Left ventricle myocardium inferior (tissue), 1 donor: ENCODE measurements at places on chromosomes 5 and 9. TPM values are rescaled to one million over a fixed set of nuclear protein-coding genes. Genes with fewer than 3 reads are reported as not detected.

The PTGS1 gene
- 6.7 TPM for total RNA-seq

The FAM53C gene
- 26.7 TPM for total RNA-seq

The OR2Y1 gene
- total RNA-seq: not detected

The CCDC127 gene
- total RNA-seq: 7.9 TPM

The MPDZ gene
- 70.7 TPM for total RNA-seq

The NPDC1 gene
- total RNA-seq: 63.9 TPM

The DAB2 gene
- 28.5 TPM for total RNA-seq

- DNase-seq: no peak
Observed at GRCh38 chr9:84866396-84867175, 197.1 kb downstream of the NTRK2 start.

DNA sequence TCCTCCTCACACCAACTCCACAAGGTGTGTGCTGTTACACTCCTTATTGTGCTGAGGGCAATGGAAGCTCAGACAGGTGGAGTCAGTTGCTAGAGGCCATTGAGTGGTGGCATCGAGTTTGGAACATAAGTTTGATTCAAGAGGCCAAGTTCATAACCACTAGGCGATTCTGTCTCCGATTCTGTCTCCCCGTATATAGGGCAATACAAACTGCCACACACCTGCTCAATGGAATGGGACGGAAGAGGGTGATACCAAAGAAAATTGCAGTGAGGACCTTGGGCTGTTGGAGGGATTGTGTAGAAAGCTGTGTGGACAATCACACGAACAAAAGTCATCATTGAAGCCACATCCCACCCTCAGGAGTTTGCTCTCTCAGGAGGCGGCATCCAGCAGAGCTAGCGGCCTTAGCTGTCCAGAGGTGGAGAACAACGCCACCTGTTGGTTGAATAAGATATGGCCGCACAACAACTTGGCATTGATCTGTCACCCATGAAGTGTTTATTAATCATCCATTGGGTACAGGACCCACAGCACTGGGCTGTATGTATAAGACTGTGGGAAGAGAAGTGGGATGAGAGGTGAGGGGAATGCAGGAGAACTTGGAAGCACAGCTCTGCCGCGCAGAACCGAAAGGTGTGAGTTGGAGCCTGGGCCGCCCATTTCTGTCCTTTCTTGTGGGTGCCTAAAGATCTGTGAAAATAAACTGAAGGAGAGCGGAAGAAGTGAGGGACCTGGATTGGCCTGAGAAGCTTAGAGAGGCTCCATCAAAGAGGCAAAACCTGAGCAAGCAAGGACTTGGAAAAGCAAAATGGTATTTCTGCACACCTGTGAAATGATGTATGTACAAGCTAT lies 16.1 kb upstream of the NEUROG1 start:
- peak; percentile 29 for DNase-seq

DNA sequence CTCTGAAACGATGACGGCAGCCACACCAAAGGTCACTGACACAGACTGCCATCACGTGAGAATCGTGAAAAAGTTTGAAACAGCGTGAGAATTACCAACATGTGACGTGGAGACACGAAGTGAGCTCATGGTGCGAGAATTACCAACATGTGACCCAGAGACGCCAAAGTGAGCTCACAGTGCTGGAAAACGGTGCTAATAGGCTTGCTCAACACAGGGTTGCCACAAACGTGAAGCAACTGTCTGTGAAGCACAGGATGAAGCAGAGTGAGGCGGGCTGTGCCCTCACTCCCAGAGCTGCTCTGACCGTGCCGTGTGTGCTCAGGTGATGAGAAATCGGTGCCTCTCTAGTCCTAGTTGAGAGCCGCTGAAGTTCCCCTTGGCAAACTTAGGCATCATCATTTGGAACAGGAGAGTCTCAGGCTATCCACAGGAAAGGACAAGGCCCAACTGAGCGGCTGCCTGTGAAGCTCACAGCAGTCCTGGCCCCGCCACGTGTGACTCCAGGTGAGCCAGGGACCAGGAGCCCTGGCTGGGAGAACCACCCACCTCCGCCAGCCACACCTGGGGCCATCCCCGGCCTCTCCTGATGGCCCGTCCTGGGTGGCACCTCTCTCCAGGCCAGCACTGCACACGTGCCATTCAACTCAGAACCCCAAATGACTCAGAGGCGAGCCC lies 29.8 kb upstream of the SLC6A3 start:
- DNase-seq: peak; percentile 10

- DNase-seq: no peak
Observed at GRCh38 chr5:117434254-117434653, 859.6 kb upstream of the SEMA6A start.

DNA sequence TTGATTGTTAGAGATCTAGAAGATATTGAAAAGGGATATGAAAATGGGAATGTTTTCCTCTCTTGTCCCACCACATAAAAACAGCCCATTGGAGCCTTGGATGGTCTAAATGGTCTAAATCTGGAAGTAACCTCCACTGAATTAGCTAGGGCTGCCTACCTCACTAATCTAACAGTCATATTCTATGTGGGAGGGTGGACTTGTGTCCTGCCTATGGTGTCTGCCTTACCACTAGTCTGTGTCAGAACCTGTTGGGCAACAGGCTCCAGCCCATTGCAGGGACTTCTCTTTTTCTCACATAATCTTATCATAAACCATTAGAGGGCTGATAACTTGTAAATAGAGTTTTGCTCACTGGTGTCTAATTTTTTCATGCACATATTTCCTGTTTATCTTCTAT lies 548.8 kb upstream of the CDH18 start:
- DNase-seq: no peak

DNA sequence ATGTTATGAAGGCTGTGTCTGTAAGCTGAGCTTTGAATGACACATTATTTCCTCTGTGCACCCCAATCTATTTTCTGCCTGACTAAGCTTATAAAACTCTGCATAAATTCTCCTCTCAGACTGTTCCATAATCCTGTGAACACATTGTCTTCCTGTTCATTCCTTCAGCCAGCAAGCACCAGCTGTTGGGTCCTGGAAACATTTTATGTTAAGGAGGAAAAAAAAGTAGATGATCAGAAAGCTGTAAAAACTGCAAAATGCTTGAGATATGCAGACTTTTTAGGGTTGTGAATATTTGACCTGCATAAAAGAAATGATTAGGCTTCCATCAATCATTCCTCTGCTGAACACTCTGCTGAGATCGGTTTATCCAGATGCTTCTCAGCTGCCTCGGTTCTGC lies 1246.0 kb upstream of the DMAC1 start:
- DNase-seq: no peak

- DNase-seq: no peak
Observed at GRCh38 chr5:95162231-95162992, 122.5 kb downstream of the MCTP1 start.

- no peak for DNase-seq
Observed at GRCh38 chr9:111029260-111029659, 9.0 kb downstream of the LPAR1 start.

GRCh38 chr5:74226716-74227485 lies 413.6 kb downstream of the ENC1 start:
- no peak for DNase-seq

DNA sequence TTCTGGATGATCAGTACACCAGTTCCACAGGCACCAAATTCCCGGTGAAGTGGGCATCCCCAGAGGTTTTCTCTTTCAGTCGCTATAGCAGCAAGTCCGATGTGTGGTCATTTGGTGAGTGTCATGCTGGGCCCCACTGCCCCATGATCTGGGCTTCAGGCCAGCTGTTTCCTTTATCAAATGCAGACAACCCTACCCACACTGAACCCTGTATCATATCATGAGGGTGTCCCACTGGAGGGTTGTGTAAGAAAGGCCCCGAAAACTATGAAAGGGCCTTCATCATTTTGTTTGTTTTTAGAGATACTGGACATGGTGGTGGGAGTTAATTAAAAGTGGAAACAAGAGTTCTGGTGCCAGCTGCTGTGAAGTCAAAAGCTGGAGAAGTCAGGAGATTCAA lies 20.0 kb upstream of the CYFIP2 start:
- DNase-seq: no peak

DNA sequence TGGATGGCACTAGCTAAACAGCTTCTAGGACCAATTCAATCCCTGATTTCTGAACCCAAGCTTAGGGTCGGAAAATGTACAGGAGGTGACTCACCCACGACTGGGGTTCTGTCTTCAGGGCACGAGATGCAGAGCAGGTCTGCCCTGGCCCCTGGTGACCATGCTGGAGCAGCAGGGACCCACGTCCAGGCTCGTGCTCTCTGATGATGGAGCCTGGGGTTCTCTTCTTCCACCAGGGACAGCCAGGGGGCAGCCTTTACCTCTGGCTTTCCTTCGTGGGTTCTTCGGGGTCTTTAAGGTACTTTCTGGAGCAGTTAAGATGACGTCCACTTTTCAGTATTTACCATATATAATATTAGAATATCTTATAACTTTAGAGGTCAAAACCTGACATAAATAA lies 2.1 kb downstream of the CFAP77 start:
- no peak for DNase-seq

GRCh38 chr5:91332267-91333045 lies 50.7 kb downstream of the ARRDC3 start:
- DNase-seq: no peak

DNA sequence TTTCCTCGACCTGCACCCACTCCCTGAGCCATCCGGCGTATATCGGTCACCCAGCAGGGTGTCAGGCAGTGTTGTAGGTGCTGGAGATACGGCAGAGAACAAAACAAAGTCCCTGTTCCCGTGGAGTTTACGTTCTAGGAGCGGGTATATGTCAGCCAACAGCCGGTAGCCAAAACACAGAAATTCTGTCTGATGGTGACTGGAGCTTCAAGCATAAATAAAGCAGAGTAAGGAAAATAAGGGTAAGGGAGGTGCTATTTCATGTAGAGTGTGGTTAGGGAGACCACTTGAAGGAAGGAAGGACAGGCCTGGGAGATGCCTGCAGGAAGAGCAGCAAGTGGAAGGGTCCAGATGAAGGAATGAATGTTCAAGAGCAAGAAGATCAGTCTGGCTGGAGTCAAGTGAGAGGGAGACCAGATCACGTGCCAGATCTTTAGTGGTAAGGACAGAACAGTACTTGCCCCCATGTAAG lies 783 bp upstream of the ZFR start:
- no peak for DNase-seq

- DNase-seq: no peak
Observed at GRCh38 chr9:27085456-27085855, 23.6 kb upstream of the TEK start.

- DNase-seq: no peak
Observed at GRCh38 chr5:158511454-158511853, 588.3 kb downstream of the EBF1 start.

- no peak for DNase-seq
Observed at GRCh38 chr9:83707518-83707767, 315 bp downstream of the UBQLN1 start.

- no peak for DNase-seq
Observed at GRCh38 chr9:79053598-79053997, 518.2 kb upstream of the TLE4 start.

GRCh38 chr5:58462154-58462553 lies 2.3 kb upstream of the PLK2 start:
- DNase-seq: no peak

GRCh38 chr5:172773481-172774469 lies 2.8 kb upstream of the DUSP1 start:
- DNase-seq: no peak
